CD8-positive, alpha-beta T cell (primary cell): ENCODE measurements at places on chromosomes 2 and 18. TPM values are rescaled to one million over a fixed set of nuclear protein-coding genes. Genes with fewer than 3 reads are reported as not detected.

DNA sequence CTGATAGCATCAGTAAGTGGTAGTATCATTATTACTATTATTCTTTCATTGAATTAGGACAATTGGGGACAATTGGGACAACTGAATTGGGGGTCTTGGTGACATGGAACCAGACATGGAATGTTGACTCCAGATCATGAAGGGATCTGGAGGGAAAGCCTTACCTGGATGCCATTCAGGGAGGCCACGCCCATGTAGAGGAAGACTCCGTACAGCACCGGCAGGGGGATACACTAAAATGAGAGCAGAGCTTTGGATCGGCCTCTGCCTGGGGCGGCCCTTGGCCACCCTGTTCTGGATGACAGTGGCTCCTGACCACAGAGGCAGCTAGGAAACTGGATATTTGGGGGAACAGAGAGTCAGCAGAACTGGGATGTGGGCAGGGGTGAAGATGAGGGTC lies 29.2 kb downstream of the MTHFD2 start:
- no peak for DNase-seq

GRCh38 chr2:38945911-38946310 lies 56.2 kb downstream of the ARHGEF33 start:
- no peak for DNase-seq

- no peak for DNase-seq
These were observed 4.3 kb downstream of the RAX start for GRCh38 chr18:59268721-59269562.

- no peak for DNase-seq
These were observed 113.3 kb downstream of the KIAA1328 start for GRCh38 chr18:36942264-36942663.

DNA sequence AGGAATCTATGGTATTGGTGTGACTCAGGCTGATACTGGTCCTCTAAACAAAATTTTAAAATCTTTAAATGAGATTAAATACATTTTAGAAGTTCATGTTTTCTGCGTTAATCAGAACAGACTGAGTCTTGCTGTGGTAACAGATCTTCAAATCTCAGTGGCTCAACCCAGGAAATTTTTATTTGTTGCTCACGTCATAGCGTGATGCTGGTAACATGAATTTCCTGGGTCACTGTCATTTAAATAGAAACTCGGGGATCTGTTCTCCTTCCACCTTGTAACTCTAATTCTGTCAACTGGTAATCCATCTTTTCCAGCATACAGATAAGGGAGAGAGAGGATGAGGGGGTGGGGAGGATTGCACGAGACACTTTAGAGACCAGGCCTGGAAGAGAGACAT lies 90.0 kb downstream of the CDC42EP3 start:
- DNase-seq, result no peak

PID1 gene
- not detected for total RNA-seq
